ENCODE measurements at places on chromosomes 11 and 22. TPM values are rescaled to one million over a fixed set of nuclear protein-coding genes. Genes with fewer than 3 reads are reported as not detected.

GRCh38 chr11:32852207-32852606, 22.5 kb downstream of the PRRG4 start:
- H3K4me3 ChIP-seq: no peak overlapping the region
- H3K4me1 ChIP-seq: no peaks in the 10 kb centered on the region
- no peaks in the 10 kb centered on the region for H3K27me3 ChIP-seq
- no peak overlapping the region for H3K27ac ChIP-seq
- H3K36me3 ChIP-seq: no peaks in the 10 kb centered on the region

The CATSPER1 gene
- not detected for polyA plus RNA-seq

GRCh38 chr22:36417281-36417686, 29.5 kb upstream of the MYH9 start:
- DNase-seq: peak; percentile 93
- no peaks in the 10 kb centered on the region for H3K36me3 ChIP-seq
- H3K4me1 ChIP-seq: peaks cover 5% of the 10 kb centered on the region
- H3K4me3 ChIP-seq: no peak overlapping the region
- peak overlapping the region; percentile 69 for H3K27ac ChIP-seq
- no peaks in the 10 kb centered on the region for H3K27me3 ChIP-seq

The SCN2B gene
- polyA plus RNA-seq: under 0.01 TPM

GRCh38 chr11:113072237-113072858, 111.1 kb downstream of the NCAM1 start:
- H3K27ac ChIP-seq: no peak overlapping the region
- no peaks in the 10 kb centered on the region for H3K4me1 ChIP-seq
- no peaks in the 10 kb centered on the region for H3K36me3 ChIP-seq
- H3K4me3 ChIP-seq: no peak overlapping the region
- H3K27me3 ChIP-seq: no peaks in the 10 kb centered on the region

The KRTAP5-10 gene
- 0.07 TPM for polyA plus RNA-seq

The KRTAP5-7 gene
- 0.12 TPM for polyA plus RNA-seq

- no peak for DNase-seq
- peaks cover 9% of the 10 kb centered on the region for H3K36me3 ChIP-seq
- no peak overlapping the region for H3K4me3 ChIP-seq
- no peaks in the 10 kb centered on the region for H3K27me3 ChIP-seq
- peak overlapping the region; percentile 44 for H3K27ac ChIP-seq
Observed at GRCh38 chr11:102172127-102172848, 62.0 kb downstream of the YAP1 start.

DNA sequence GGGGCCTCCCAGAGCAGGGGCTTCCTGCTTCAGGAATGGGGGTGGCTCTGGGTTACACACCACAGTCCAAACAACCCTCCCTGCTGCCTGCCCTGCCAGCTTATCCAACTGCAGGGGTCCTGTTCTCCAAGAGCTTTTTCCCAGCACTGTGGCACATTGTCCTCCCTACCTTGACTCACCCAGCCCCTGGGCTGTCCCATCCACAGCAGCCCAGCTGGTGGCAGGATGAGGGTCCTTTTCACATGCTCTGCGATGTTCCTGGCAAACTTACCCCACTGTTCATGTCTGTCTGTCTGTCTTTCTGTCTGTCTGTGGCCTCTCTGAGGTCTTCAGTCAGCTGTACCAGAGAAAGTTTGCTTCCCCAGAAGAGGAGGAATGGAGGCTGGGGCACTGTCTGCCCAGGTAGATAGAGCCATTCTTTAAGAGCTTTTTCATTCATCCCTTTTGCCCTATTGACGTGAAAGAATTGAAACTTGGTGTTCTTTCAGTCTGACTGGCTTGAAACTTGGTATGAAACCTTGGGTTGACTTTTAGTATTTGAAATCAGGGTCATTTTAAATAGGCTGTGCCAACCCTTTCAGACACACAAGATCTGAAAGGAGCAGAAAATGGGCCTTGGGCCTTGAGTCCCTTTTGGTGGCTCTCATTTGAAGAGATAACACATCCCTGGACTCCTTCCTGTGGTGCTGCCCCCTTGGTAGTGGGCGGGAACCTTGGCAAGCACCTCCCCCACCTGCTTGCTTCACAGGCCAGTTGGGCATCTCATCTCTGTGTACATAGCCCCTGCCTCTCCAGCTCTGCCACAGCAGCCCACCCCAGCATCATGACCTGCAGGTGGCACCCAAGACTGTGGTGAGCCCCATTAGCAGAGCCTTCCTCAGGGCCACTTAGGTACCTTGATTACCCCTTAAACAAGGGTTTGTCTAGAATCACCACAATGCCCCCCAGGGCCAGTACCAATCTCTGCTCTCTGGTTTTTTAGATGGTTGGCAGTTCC, 74.6 kb upstream of the SUSD2 start:
- no peak overlapping the region for H3K27ac ChIP-seq
- H3K4me3 ChIP-seq: no peak overlapping the region
- no peak for DNase-seq
- H3K36me3 ChIP-seq: peaks cover 64% of the 10 kb centered on the region

GRCh38 chr11:103871923-103872551, 164.4 kb upstream of the DDI1 start:
- H3K27ac ChIP-seq: no peak overlapping the region
- H3K27me3 ChIP-seq: no peaks in the 10 kb centered on the region
- no peaks in the 10 kb centered on the region for H3K36me3 ChIP-seq

GRCh38 chr22:45420539-45420938, 7.0 kb downstream of the RIBC2 start:
- no peaks in the 10 kb centered on the region for H3K27me3 ChIP-seq
- no peak overlapping the region for H3K4me3 ChIP-seq
- no peak for DNase-seq

DNA sequence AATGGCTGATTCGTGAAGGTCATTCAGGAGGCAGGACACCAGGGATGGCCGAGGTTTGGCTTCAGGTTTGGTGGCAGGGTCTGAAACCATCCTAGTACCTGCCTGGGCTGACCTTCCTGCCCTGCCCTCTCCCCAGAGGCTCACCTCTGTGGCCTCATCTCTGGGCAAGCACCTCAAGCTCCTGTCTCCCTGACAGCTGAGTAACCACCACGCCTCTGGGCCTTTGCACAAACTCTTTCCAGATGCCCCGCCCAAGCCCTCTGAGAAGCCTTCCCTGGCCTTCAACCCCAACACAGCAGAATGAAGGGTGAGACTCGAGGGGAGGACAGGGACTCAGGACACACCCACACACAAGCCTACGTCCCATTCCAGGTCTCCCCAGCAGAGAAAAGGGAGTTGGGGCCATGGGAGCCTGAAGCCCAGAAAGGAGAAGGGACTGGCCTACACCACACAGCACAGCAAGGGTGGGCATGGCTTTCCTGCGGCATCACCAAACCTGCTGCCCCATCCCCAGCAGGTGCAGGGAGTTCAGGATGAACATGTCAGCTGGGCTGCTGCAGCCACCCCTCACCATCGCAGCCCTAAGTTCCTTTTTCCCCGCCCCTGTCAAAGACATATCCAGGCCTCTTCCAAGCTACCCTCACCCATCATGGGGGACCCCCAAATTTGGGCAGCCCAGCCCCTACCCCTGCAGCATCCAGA, 2.4 kb downstream of the SHISA8 start:
- H3K4me1 ChIP-seq: no peaks in the 10 kb centered on the region
- H3K36me3 ChIP-seq: peaks cover 9% of the 10 kb centered on the region
- no peak overlapping the region for H3K4me3 ChIP-seq
- no peak overlapping the region for H3K27ac ChIP-seq

DNA sequence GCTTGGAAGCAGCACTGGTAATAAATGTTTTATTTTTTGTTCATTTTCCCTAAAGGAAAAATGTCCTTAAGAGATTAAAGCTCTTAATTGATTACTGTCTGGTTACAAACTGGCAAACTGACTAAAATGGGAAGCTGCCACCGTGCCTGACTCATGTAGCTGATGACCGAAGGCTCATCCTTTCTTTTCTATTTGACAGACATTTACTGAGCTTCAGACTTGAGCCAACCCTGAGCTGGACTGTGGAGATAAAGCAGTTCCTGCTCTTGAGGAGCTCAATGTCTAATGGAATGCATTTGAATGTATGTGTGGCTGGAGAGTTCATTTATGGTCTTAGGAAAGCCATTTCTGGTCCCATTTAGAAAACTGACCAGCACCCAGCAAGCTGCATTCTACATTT, 91.3 kb downstream of the RNF169 start:
- H3K4me1 ChIP-seq: no peaks in the 10 kb centered on the region
- H3K4me3 ChIP-seq: no peak overlapping the region
- no peak overlapping the region for H3K27ac ChIP-seq
- peaks cover 54% of the 10 kb centered on the region for H3K36me3 ChIP-seq
- no peak for DNase-seq

The PUS3 gene
- polyA plus RNA-seq: 12.6 TPM

GRCh38 chr11:61737131-61737530, 15.3 kb upstream of the MYRF start:
- no peak for DNase-seq
- H3K27ac ChIP-seq: no peak overlapping the region
- H3K36me3 ChIP-seq: no peaks in the 10 kb centered on the region

GRCh38 chr22:27370269-27370668, 431.3 kb downstream of the MN1 start:
- no peaks in the 10 kb centered on the region for H3K4me1 ChIP-seq
- no peaks in the 10 kb centered on the region for H3K36me3 ChIP-seq
- no peak overlapping the region for H3K4me3 ChIP-seq
- no peak overlapping the region for H3K27ac ChIP-seq

- no peaks in the 10 kb centered on the region for H3K27me3 ChIP-seq
- H3K4me1 ChIP-seq: peaks cover 2% of the 10 kb centered on the region
- no peak for DNase-seq
- peaks cover 75% of the 10 kb centered on the region for H3K36me3 ChIP-seq
- H3K27ac ChIP-seq: peak overlapping the region; percentile 94
- peak overlapping the region; percentile 83 for H3K4me3 ChIP-seq
Observed at GRCh38 chr11:47175746-47176327, 842 bp downstream of the ARFGAP2 start.

- H3K4me3 ChIP-seq: no peak overlapping the region
- H3K27me3 ChIP-seq: no peaks in the 10 kb centered on the region
- H3K4me1 ChIP-seq: no peaks in the 10 kb centered on the region
Observed at GRCh38 chr22:22182218-22182989, 62.2 kb upstream of the VPREB1 start.

GRCh38 chr22:41397143-41397811, 15.5 kb downstream of the TEF start:
- H3K4me1 ChIP-seq: peaks cover 10% of the 10 kb centered on the region
- no peak overlapping the region for H3K27ac ChIP-seq
- peaks cover 48% of the 10 kb centered on the region for H3K36me3 ChIP-seq
- peak; percentile 60 for DNase-seq

The SCGB2A2 gene
- not detected for polyA plus RNA-seq

The TMEM126B gene
- polyA plus RNA-seq: 66.6 TPM

GRCh38 chr11:18844753-18845367, 53.3 kb upstream of the PTPN5 start:
- no peaks in the 10 kb centered on the region for H3K36me3 ChIP-seq
- H3K4me3 ChIP-seq: no peak overlapping the region
- peak; percentile 34 for DNase-seq
- no peaks in the 10 kb centered on the region for H3K4me1 ChIP-seq
- H3K27me3 ChIP-seq: peaks cover 1% of the 10 kb centered on the region
- H3K27ac ChIP-seq: no peak overlapping the region

GRCh38 chr22:39482768-39483167, 19.3 kb upstream of the MIEF1 start:
- DNase-seq: no peak
- peaks cover 3% of the 10 kb centered on the region for H3K36me3 ChIP-seq
- peak overlapping the region; percentile 3 for H3K27ac ChIP-seq
- H3K4me1 ChIP-seq: no peaks in the 10 kb centered on the region
- H3K27me3 ChIP-seq: no peaks in the 10 kb centered on the region
- no peak overlapping the region for H3K4me3 ChIP-seq

The SYT12 gene
- polyA plus RNA-seq: 0.22 TPM

The NAALAD2 gene
- polyA plus RNA-seq: not detected

DNA sequence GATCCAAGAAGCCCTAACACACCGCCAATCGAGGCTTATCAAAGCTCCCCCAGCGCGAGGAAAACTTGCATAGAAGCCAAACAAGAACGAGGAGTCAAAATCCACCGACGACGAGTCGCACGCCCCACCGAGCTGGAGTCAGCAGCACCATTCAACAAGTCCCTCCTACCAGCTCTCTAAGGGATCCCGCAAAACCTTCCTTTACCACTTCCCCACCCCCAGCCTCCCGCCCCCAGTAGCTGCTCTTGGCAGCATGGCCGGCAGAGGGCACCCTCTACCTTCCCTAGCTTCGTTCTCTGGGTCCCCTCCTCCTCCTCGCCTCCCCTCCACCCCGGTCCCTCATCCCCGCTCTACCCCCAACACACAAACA, 1.4 kb downstream of the BDNF start:
- H3K36me3 ChIP-seq: no peaks in the 10 kb centered on the region
- DNase-seq: peak; percentile 62

- no peak for DNase-seq
- no peak overlapping the region for H3K27ac ChIP-seq
- no peak overlapping the region for H3K4me3 ChIP-seq
- no peaks in the 10 kb centered on the region for H3K4me1 ChIP-seq
- H3K36me3 ChIP-seq: no peaks in the 10 kb centered on the region
Observed at GRCh38 chr11:105070306-105070705, 25.2 kb upstream of the CARD16 start.

DNA sequence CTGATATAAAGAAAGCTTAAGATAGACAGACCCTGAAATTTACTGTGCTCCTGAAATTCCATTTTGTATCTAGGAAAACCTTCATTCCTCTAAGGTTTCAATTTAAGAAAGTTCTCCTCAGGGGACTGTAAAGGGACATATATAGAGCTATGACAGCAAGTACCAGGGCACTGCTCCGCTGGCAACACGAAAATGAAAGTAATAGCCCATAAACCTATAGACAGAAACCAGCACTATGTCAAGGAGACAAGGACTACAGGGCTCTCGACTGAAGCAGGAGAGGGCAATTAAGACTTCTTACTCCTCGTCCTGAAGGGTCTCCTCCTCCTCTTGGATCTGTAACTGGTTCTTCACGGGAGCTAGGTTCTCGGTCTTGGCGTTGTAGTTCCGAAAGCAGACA, 6.9 kb downstream of the FEZ1 start:
- H3K4me3 ChIP-seq: no peak overlapping the region
- H3K36me3 ChIP-seq: no peaks in the 10 kb centered on the region
- peak; percentile 4 for DNase-seq
- peaks cover 2% of the 10 kb centered on the region for H3K27me3 ChIP-seq
- H3K4me1 ChIP-seq: no peaks in the 10 kb centered on the region

DNA sequence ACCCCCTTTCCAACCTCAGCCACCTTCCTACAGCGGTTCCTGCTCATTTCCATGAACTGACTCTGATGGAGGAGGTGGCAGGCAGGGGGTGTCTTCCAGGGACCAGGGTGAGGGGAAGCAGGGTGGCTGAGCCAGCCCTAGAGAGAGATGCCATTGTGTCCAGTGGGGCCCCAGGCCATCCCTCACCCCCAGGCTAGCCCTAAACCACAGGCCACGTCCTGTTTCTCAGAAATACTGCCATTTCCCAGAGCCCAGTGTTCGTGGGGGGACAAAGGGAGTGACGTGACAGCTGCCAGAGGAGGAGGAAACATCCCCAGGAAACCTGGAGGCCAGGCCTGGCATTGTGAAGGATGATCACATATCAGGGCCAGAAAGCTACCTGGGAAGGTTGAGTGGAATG, 39.5 kb downstream of the CHRDL2 start:
- DNase-seq: no peak
- no peaks in the 10 kb centered on the region for H3K4me1 ChIP-seq
- H3K36me3 ChIP-seq: no peaks in the 10 kb centered on the region
- H3K27me3 ChIP-seq: no peaks in the 10 kb centered on the region
- no peak overlapping the region for H3K4me3 ChIP-seq
- H3K27ac ChIP-seq: no peak overlapping the region
